ENCODE measurements at places on chromosomes 5 and 9.

- DNase-seq: no peak
Measured at GRCh38 chr9:79858508-79858907, 286.7 kb downstream of the TLE4 start.

DNA sequence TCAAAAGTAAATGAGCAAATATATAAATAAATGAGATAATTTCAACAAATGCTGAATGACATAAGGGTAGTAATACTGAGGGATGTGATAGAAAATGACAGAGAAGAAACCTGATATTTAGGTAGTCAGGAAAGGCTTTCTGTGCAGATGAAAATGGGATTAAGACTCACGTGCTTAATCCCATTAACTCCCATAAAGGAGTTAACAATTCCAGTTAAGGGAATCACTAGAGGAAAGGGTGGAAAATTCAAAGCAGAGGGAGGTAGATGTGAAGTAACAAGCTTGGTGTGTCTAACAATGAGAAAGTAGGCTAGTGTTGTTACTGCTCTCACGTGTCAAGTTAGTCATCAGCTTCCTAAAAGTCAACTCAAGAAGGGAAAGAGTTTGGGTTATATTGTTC is 90.5 kb upstream of the TRIM32 start:
- no peak for DNase-seq

GRCh38 chr5:34699155-34700077 is 43.3 kb downstream of the RAI14 start:
- DNase-seq: no peak

- no peak for DNase-seq
Measured at GRCh38 chr9:134617246-134617645, 24.4 kb upstream of the COL5A1 start.

DNA sequence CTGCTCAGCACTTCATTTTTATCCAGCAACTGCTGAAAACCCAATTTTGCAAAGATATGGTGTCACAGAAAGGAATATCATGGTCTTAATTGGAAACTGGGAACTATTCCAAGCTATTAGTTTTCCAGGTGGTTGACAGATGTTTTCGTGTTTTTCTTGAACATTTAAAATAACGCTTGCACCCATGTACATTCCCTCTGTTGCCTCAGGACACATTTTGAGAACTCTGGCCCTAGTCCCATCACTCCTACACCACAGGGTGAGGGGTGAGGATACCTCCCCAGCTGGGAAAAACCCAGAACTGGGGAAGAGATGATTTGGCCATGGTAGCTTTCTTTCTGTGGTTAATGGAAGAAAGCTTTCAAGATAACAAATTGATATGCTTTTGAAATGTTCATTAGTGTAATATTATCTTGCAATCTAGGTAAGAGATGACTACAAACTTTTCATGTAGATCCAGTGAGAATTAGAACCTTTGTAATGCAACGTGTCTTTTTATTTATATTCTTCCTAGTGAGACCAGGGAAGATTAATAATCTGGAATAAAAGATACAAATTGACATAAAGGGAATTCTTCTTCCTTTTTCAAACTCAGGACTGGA is 627.0 kb downstream of the RAB3C start:
- DNase-seq: no peak

Measured in PC-9 (cell line).